Renal cortex interstitium (tissue), 15 donors: ENCODE measurements at places on chromosomes 2 and 18. TPM values are rescaled to one million over a fixed set of nuclear protein-coding genes. Genes with fewer than 3 reads are reported as not detected.

NXPH2 gene
- polyA plus RNA-seq = 4.8 TPM

IHH gene
- polyA plus RNA-seq = 2.8 TPM

CYTIP gene
- polyA plus RNA-seq = 2.6 TPM

SLC8A1 gene
- polyA plus RNA-seq = 67.0 TPM

FRZB gene
- polyA plus RNA-seq = 10.0 TPM

GRCh38 chr2:65393046-65393445 lies 39.4 kb downstream of the SPRED2 start:
- DNase-seq = no peak

DNA sequence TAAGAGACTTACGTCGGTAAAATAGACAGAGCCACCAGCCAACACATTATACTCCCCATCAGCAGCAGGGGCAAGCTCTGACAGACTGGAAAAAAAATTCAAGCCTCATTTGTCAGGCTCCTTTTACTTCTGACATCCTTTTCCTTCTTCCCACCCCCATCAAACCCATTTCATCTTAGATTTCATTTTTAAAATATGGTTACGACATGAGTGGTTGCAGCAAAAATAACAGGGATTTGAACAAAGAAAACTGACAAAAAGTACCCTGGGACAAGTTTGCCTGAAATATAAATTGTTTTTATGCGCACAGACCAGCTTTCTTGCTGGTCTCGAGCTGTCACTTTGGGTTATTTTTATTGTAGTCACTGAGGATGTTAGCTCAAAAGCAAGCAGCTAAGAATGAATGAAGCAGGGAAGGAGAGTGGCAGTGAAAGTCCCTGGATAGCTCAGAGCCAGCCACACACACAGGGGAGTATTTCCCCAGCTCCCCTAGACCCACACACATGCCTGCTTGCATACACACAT lies 30.7 kb upstream of the LINC00305 start:
- no peak for DNase-seq

- DNase-seq = no peak
These were observed 233.2 kb upstream of the SMAD7 start for GRCh38 chr18:49183921-49184320.

DNA sequence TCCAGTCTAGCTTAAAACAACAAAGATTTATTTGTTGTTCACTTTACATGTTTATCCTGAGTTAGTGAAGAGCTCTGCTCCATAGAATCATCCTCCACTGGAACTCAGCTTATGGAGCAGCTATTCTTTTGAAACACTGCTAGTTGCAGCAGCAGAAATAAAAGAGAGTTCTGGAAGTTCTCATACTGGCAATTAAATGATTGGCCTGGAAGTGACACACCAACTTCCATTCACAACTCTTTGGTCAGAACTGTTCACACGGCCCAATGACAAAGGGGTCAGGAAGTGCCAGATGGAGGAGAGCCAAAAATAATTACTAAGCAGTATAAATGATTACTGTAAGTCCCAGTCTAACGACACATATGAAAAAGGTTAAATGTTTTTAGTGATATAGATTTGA lies 39.1 kb downstream of the FBXO11 start:
- no peak for DNase-seq

DNA sequence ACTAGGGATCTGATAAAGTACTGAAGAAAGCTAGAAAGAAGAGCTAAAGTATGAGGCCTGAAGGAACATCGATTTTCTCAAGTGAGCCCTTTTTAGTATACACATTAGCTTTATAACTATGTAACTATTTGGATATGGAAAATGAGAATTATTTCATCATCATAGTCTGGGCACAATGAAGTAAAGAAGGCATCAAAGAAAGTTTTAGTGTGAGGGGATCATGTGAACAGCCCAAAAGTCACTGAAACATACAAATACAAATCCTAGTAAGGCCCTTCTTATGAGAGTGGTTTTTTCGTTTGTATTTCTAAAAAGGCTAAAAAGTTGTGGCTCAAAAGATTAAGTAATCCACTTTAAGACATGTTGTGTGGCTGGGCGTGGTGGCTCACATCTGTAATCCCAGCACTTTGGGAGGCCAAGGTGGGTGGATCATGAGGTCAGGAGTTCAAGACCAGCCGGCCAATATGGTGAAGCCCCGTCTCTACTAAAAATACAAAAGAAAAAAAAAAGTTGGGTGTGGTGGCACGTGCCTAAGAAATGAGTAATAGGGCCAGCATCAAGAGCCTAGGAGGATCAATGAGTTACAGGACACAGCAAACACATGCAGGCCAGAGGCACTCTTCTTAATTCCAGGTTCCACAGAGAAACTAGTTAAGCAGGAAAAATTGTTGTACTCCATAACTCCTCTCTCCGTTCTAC lies 61.9 kb downstream of the PUM2 start:
- no peak for DNase-seq

DNA sequence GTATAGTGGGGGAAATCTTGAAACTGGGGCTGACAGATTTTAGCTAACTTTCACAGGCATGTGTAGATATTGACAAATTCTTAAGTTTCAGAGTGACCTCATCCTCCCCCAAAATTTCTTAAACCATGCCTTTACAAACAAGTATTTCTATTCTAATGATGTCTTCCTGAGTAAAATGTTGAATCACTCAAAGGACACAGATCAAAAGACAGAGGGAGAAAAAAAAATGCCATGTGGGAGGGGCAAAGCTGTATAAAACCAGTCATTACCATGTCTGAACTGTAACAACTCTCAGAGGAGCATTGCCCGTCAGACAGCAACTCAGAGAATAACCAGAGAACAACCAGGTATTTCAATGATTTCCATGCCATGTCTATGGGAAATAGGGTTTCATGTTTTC lies at the start of gene SERPINB2:
Gene SERPINB2 (plus strand): TSS at position 282 of the 400 bp plus-strand sequence. CDS start 3,740 bp downstream, outside the sequence.
- DNase-seq = no peak

DNA sequence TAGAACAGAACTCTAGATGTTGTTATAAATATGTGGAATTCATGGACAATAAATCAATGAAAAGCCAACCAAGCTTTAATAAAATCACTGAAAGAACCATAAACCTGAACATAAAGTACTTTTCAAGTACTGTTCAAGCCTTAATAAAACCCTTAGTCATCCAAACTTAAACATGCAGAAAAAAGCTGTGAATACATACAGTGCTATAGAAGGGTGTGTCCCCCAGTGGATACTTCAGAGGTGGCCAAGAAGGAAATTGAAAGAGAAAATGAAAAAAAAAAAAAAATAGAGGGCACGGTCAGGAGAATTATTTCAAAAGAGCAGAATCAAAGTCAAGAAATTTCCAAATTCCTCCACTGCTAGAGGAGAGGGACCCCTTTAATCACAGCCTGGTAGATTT lies 141.1 kb downstream of the SP100 start:
- no peak for DNase-seq

DNA sequence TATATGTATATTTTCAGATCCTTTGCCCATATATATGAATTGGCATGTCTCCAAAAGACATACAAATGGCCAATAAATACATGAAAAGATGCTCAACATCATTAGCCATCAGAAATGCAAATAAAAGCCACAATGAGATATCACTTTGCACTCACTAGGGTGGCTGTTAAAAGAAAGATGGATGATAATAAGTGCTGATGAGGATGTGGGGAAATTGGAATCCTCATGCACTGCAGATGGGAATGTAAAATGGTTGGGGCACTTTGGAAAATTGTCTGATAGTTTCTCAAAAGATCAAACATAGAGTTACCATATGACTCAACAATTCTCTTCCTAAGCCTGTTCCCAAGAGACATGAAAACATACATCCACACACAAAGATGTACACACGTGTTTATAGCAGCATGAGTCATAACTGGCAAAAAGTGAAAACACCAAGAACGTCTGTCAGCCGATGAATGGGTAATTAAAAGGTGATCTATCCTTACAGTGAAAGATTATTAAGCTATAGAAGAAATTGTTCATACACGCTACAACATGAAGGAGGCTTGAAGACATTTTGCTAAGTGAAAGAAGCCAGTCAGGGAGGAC lies 19.7 kb downstream of the NGEF start:
- no peak for DNase-seq

DNA sequence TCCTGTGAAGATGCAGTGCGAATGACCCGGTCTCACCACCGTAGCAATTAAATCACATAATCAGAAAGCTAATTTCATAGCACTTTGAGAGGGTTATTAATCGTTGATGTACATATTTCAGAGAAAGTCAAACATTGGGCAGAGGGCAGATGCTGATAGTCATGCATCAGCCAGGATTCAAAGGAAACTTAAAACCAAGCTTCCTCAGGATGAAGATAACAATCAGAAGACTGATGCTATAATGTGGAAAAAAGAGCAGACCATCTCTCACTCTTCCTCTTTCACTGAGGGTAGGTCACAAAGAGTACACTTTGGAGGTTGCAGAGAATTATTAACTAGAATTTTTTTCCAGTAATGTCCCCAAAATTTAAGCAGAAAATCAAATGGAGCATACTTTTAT lies 1027.7 kb upstream of the ZEB2 start:
- DNase-seq = no peak
